ENCODE measurements at places on chromosomes 11 and 22. TPM values are rescaled to one million over a fixed set of nuclear protein-coding genes. Genes with fewer than 3 reads are reported as not detected.
A peak's percentile ranks its signal among the peaks of the same experiment; 100 is the strongest.

RTN4R gene
- 7.1 TPM for total RNA-seq

DNA sequence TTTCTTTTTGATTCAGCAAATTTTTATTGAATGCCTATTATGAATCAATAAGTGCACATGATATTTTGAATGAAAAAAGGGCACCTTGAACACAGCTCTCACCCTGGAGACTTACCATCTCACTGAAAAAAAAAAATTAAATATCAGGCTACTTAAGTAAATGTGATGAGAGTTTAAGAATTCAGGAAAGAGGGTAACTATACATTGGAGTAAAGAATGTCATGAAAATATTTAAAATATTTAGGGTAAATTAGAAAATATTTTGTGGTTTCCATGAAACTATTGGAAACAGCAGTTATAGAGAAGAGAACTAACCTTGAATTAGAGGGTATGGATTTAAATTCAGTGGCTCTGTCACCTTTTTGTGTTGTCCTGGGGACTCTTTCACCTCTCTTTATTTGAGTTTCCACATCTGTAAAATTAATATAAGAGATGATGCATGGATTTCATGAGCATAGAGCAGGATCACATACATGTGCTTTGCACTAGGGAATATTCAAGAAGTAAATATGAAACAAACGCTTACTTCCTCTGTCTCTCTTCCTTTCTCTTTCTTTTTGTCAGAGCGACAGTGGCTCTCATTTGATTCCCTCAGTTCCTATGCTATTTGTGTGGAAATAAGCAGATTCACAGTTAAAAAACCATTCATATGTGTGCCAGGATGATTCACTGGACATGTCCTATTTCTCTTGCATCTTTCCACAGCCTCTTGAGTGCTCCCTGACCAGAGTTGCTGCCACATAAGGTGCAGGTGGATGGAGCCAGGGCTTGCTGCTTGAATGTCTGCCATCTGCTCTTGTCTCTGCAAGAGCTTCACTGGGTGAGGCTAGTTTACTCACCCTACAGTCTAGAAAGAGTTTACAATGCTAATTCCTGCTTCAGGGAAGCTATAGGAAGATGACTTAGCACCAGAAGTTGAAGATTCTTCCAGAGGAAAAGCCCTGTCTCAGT, 533.1 kb downstream of the ETS1 start:
- DNase-seq, result no peak

- peak; percentile 91 for DNase-seq
Observed at GRCh38 chr22:50190182-50190940, 4.6 kb downstream of the TRABD start.

NEAT1 gene
- total RNA-seq, result 196 TPM

- DNase-seq, result peak; percentile 92
Observed at GRCh38 chr11:118438314-118438931, 2.1 kb downstream of the KMT2A start.

GRCh38 chr22:43853328-43853931, 8.9 kb downstream of the SULT4A1 start:
- DNase-seq, result peak; percentile 34

DNA sequence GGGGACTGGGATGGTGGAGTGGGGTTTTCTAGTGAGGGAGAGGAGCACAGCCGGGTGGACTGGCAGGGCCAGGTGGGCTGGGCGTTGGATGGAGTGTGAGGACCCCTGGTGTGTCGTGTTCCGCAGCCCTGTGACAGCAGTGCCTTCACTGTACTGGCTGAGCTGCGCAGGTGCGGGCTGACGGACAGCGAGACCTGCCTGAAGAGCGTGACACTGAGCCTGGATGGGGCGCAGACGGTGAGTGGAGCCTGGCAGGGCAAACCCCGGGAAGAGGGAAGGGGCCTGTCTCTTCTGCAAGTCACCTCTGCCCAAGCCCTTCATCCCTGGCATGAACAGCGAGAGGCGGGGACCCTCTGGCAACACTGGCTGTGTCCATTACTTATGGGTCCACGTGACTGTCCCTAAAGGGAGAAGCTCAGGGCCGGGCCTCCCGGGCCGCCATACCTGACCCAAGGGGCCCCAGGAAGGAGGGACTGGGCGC, 10.0 kb downstream of the MUC5AC start:
- no peak for DNase-seq

GRCh38 chr11:87391496-87391895, 353.8 kb downstream of the TMEM135 start:
- no peak for DNase-seq

HORMAD2 gene
- not detected for total RNA-seq

CCDC87 gene
- 0.10 TPM for total RNA-seq

RIMBP3C gene
- total RNA-seq, result not detected

DNA sequence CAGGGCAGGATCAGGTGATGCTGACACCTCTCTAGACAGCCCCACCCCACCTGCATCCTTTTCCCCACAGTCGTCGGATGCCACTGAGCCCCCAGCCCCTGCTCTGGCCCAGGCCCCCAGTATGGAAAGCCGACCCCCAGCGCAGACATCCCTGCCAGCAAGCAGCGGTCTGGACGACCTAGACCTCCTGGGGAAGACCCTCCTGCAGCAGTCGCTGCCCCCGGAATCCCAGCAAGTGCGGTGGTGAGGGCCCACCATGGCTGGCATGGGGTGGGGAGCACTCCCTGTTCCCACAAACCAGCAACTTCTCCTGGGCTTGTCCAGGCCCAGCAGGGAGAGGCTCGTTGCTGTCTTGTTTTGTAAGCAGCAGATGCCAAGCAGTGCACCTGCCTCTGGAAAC, 9.5 kb upstream of the SH3BP1 start:
- no peak for DNase-seq

DNA sequence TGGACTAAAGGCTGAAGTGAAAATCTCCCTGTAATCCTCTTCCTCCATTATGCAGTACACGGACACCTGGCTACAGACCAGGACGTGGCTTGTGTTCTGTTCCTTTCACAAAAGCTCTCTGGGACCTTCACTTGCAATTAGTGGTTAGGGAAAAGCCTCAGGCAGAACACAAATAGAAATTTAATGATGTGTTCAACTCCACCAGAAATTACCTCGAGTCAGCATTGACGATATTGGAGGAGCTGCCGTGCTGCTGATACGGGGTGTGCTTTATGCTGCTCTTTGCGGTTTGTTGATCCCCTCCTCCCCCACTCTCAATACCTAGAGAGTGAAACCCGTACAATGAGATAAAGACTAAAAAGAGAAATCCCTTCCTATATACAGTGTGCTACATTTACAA, 48.9 kb downstream of the POLD3 start:
- DNase-seq, result no peak

CLCF1 gene
- total RNA-seq, result 5.3 TPM

DNA sequence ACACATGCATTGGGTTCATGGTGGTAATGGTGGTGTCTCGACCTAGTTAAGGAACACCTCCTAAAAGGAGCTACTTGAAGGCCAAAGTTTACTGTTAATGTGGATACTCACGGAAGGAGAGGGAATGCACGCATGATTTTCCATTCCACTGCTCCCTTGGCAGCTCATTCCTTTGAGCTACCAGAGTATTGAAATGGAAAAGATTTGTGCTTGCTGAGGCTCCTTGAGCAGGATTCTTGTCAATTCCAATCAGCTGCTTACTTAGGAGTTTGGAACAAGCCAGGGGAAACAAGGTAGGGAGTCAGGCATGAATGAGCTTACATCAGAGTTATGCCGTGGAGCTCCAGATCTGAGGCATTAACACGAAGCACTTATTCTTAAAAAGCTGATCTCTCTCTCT, 108.8 kb downstream of the GRIA4 start:
- no peak for DNase-seq

DNA sequence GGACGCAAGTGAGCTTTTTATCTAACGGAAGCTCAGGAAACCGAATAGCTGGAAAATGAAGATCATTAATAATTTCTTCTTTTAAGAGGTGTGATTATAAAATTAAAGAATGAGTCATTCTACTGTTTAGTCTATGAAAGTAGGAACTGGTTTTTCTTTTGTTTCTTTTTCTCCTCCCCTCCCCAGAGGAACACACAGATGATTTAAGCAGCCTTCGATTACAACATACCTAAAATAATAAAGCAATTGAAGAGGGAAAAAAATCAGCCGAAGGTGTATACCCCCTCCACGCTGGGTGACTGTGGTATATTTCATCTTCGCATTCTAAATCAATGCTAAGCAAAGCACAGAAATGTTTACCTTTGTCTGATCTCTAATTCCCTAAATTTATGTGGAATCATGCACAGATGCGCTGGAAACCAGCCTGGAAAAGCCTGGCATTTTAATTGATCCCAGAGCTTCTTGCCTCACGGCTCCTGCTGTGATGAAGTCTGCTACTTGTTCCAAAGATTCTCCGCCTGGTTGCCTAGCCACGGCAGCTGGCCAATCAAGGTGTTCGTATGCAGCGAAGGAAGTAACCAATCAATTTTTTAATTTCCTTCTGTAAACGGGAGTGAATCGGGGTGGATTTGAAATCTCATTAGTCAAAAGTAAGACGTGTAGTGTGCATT, 133.9 kb downstream of the FANCF start:
- peak; percentile 81 for DNase-seq

ZBTB16 gene
- total RNA-seq, result 52.1 TPM

DNA sequence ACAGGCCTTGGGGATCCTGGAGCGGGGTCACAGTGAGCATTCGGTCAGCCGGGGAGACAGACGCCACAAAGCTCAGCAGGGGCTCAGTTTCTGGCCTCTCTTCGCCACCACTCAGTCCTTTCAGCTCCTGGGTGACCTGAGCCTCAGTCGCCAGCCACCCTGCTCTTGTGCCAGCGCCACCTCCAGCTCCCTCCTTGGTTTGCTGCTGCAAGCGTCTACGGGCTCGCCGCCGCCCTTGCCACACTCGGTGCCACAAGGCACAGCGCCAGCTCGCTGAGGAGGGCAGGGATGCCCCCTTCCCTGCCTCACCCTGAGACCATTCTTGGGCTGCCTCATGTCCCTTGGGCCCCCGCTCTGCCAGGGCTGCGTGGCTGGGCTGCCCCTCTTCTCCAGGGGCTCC, 1.5 kb upstream of the EEF1G start:
- DNase-seq, result no peak

FAT3 gene
- total RNA-seq, result 22.8 TPM

DNA sequence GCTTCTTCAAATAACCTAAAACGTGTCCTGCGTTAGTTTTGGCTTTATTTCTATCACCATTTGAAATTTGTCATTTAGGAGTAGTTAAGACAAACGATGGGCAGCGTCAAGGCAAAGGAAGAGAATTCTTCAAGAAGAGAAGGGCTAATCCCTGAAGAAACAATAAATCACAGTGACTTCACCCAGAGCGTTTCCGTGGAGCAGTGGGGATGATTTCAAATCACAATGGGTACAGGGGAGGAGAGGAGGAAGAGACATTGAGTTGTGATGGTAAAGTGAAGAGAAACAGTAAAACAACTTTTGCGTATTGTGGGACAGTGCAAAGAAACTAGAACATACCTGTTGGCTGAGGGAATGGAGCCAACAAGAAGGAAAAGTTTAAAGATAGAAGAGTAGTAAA, 9.7 kb downstream of the PDGFD start:
- DNase-seq, result no peak

GRCh38 chr11:26350002-26350401, 18.1 kb downstream of the ANO3 start:
- no peak for DNase-seq

DNA sequence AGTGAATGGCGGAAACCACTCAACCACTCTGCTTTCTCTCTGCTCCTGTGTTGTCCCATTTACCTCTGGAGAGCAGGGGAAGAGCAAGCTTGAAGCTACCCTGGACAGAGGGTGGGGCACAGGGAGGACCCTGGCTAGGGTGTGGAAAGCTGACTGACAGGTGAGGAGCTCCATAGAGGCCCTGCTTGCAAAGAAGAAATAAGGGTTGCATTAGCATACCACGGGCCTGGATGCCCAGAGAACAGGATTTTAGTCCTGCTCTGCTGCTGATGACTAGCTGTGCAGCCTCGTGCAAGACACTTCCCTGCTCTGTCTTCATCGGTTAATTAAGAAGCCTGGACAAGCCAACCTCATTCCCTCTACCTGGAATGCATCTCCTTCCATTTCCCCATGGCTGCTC, 135.0 kb downstream of the BUD13 start:
- DNase-seq, result no peak

EIF3M gene
- 425 TPM for total RNA-seq

GRCh38 chr11:83951521-83951920, 665.4 kb upstream of the CCDC90B start:
- DNase-seq, result peak; percentile 24

ANO3 gene
- total RNA-seq, result 1.3 TPM

GRCh38 chr22:31122532-31123291, at the start of gene INPP5J:
TSS of gene INPP5J (plus strand) at chr22:31122966. CDS start at chr22:31123015, 49 bp downstream.
- peak; percentile 73 for DNase-seq

OR52N4 gene
- not detected for total RNA-seq

DNA sequence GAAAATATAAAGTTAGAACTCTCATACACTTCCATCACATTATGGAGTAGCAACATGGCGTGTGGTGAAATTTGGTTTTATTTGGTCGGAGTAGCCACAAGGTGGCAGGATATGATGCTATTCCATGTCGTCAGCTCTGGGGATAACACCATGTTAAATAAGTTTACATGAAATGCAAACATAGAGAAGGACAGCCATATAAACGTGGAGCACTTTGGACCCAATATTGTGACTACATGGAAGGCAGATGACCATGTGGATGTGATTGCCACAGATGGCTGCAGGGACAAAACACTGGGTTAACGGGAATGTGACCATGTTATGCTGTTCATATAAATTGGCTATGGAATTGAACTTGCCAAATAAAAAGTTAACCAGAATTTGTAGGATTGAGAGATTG, 21.0 kb downstream of the OR5M11 start:
- no peak for DNase-seq

P2RY6 gene
- 1.0 TPM for total RNA-seq

GRCh38 chr11:67504950-67505581, at the start of gene PITPNM1:
TSS of gene PITPNM1 (minus strand) at chr11:67505363. CDS start at chr11:67504180, 1,183 bp downstream.
- DNase-seq, result peak; percentile 70

INSC gene
- 3.8 TPM for total RNA-seq

DNA sequence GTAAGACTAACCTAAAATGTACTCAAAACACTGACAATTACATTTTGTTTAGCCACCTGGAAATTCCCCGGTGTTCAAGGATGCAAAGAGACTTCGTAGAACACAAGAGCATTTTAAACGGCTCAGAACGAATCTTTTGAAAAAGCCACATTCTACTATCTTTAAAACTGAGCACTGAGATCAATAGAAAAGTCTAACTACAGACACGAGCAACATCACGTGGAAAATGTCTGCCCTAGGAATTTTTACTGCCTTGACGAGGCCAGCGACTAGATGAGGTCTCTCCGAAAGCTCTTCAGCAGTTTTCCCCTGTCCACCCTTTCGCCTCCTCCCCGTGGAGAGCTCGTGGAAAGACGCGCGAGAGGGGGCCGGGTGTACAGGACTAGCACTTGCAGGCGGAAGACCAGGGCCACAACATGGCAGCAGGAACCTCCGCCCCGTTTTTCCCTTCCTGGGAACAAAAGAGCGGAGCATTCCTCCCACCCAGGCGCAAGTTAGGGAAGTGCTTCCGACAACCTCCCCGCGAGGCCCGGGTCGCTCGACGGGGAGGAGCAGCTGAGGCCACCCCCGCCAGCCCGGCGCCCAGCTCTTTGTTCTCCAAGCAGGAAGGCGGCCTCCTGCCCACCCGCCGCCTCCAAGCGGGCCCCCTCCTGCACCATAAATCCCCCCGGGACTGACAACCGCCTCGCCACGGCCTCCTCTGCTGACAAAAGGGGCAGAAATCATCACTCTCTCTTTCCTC, 1.1 kb downstream of the EIF4G2 start:
- peak; percentile 80 for DNase-seq

GRCh38 chr11:78386215-78386941, 31.2 kb downstream of the GAB2 start:
- no peak for DNase-seq

All from tongue (tissue), 3 donors.